ENCODE measurements at places on chromosomes 1 and 21.

DNA sequence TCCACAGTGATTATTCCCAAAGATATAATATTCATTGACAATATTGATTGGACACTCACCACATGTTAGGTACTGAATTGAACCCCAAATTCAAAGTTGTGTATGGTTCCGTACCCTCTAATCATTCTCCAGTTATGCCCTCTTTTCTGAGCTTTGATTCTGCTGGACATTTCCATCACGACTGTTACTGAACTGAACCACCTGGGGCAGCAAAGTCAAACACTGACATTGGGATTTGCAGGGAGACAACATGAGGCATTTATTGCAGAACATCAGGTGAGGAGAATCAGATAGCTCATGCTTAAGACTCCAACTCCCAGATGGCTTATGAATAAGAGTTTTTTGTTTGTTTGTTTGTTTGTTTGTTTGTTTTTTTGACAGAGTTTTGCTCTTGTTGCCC lies 420.9 kb downstream of the DISC1 start:
- no peak for DNase-seq

GRCh38 chr1:205598841-205599668 lies 32.8 kb downstream of the ELK4 start:
- DNase-seq: no peak

- no peak for DNase-seq
Measured at GRCh38 chr1:19940486-19941205, 17.2 kb upstream of the PLA2G2E start.

DNA sequence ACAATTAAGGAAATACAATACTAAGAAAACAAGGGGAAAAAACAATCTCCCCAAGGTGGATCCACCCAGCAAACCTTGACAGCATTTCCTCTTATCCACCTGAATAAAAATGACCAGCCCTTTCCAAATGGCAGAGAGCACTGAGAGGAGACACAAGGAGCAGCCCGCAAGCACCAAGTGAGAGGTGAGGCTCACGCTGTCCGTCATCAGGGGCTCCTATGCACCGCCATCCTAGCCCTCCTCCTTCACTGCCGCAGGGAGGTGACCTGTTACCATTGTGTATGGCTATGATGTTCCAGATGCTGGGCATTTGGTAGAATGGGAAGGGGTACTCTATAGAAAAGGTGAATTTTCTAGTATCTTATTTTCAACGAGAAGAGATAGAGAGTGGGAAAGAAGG lies 31.2 kb upstream of the IL20 start:
- DNase-seq: no peak

DNA sequence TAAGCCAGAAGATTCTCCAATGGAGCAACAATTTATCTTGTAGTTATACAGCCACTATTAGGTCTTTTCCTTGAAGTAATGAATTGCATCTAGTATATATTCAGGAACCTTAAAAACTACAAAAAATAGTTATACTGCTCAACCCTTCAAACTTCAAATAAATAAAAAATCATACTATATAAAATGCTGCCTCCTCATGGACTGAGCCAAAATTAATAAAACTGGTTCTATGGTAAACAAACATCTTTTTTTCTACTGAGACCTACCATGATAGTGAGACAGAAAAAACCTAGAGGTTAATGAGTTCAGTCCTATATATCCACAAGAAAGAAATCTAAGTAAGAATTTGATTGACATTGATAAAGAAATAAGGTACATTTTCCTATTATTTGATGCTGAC lies 67.7 kb downstream of the GPATCH2 start:
- DNase-seq: no peak

GRCh38 chr1:119871881-119872280 lies 24.4 kb downstream of the ADAM30 start:
- no peak for DNase-seq

GRCh38 chr1:246226041-246226440 lies 281.0 kb downstream of the SMYD3 start:
- no peak for DNase-seq

DNA sequence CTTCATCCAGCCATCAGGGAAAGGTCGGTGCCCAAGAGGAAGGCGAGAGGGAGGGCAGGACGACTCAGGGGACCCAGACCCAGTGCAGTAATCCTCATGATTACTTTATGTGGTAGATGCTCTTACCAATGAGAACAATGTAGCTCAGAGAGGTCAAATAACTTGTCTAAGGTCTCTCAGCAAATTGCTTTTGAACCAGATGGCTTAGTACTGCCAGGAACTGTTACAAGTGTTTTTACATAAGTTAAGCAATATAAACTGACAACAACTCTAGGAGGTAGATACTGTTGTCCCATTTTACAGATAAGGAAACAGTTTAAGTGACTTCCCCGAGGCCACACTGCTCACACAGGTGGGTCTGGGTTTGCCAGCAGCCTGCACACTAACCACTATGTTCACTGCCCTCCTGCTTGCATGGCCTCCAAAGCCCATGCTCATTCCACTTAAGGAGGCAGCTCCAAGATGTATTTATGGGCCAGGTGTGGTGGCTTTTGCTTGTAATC lies 111.7 kb downstream of the LACTBL1 start:
- no peak for DNase-seq

- DNase-seq: no peak
Measured at GRCh38 chr1:14866911-14867612, 268.6 kb downstream of the KAZN start.

GRCh38 chr1:212666116-212666775 lies 33.4 kb downstream of the BATF3 start:
- DNase-seq: no peak

DNA sequence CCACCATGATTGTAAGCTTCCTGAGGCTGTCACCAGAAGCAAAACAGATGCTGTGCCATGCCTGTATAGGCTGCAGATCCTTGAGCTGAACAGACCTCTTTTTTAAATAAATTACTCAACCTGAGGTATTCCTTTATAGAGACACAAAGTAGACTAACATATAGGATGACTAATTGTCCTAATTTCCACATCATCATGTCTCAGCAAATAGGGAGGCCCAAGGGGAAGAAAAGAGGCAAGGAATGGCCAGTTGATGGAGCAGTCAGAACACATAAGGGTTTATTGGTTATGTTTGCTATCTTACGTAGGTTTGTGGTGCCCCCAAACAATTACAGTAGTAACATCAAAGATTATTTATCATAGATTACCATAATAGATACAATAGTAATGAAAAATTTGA lies 126.2 kb downstream of the RASAL2 start:
- DNase-seq: no peak

DNA sequence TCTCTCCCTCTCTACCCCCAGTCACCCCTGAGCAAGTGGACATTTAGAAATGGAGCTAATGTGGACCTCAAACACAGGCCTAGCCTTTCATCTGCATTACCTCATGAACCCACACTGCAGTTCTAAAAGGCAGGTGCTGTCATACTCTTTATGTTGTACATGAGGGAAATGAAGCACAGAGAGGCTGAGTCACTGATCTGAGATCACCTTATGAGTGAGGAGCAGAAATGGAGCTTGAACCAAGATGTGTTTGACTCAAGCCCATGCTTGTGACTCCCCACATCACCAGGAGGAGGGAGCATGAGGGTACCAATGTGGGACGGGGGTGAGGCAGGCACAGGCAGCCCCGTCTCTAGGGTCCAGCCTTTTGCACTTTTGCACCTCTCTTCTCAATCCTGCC lies 702.8 kb downstream of the PTPRU start:
- DNase-seq: no peak

GRCh38 chr1:147270721-147271120 lies 28.2 kb downstream of the CHD1L start:
- no peak for DNase-seq

- no peak for DNase-seq
Measured at GRCh38 chr21:27040738-27041469, 74.0 kb upstream of the ADAMTS5 start.

DNA sequence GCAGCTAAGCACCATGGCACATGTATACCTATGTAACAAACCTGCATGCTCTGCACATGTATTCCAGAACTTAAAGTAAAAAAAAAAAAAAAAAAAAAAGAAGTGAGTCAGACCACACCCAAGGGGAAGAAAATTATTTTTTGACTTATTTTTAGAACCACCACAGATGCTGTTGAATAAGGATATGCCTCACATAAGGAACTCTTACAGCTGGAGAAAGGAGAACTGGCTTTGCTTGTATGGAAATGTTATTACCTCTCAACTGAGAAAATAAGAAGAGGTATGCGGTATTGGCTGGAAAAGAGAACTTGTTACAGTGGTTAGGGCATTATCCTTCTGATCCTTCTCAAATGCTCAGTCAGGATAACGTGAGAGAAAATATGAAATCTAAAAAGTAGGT lies 27.5 kb upstream of the FCER1A start:
- DNase-seq: no peak

GRCh38 chr1:30572192-30572591 lies 151.2 kb downstream of the MATN1 start:
- DNase-seq: no peak

GRCh38 chr1:167412072-167412471 lies 106.3 kb downstream of the CD247 start:
- no peak for DNase-seq

DNA sequence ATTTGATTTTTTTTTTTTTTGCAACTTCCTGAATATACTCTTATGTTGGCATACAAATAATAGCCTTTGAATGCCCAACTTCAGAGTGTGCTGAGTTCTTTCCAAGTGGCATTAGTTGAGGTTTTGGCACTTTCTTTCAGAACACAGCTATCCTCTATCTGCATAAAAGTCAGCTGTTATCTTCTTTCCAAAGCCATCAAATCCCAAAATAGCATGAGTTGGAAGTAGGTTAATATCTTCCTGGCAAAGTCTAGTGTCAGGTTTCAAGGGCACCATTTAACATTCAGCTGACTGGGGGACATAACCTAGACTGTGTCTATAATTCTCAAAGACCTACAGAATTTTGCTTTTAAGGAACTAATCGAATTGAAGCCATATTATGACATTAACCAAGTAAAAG lies 223.9 kb downstream of the PLPP3 start:
- no peak for DNase-seq

GRCh38 chr1:181180407-181181031 lies 92.0 kb downstream of the IER5 start:
- no peak for DNase-seq

Measured in T-helper 2 cell treated with Interferon-gamma antibody and Interleukin-4, amounts not matched to agents 5 μg/mL and 100 μg/mL, for 36 hours (primary cell).